ENCODE measurements at places on chromosomes 6 and 20. TPM values are rescaled to one million over a fixed set of nuclear protein-coding genes. Genes with fewer than 3 reads are reported as not detected.
A peak's percentile ranks its signal among the peaks of the same experiment; 100 is the strongest.

DNA sequence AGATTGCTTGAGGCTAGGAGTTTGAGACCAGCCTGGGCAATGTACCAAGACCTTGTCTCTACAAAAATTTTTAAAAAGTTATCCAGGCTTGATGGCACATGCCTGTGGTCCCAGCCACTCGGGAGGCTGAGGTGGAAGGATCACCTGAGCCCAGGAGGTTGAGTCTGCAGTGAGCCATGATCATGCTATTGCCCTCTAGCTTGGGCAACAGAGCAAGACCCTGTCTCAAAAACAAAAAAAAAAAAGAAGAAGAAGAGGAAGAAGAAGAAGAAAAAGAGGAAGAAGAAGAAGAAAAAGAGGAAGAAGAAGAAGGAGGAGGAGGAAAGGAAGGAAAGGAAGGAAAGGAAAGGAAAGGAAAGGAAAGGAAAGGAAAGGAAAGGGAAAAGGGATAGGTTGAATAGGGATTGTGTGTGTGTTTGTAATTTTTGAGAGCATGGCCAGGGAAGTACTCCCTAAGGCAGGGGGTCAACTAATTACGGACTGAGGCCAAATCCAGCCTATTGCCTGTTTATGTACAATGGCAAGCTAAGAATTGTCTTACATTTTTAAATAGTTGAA, 43.0 kb upstream of the ZNF217 start:
- H3K4me3 ChIP-seq, result no peak overlapping the region
- H3K27ac ChIP-seq, result peak overlapping the region; percentile 58
- DNase-seq, result no peak
- H3K27me3 ChIP-seq, result no peaks in the 10 kb centered on the region
- H3K36me3 ChIP-seq, result no peaks in the 10 kb centered on the region

GRCh38 chr6:90197854-90198496, 98.7 kb downstream of the BACH2 start:
- no peak overlapping the region for H3K4me3 ChIP-seq
- H3K4me1 ChIP-seq, result peaks cover 12% of the 10 kb centered on the region
- no peak for DNase-seq

DNA sequence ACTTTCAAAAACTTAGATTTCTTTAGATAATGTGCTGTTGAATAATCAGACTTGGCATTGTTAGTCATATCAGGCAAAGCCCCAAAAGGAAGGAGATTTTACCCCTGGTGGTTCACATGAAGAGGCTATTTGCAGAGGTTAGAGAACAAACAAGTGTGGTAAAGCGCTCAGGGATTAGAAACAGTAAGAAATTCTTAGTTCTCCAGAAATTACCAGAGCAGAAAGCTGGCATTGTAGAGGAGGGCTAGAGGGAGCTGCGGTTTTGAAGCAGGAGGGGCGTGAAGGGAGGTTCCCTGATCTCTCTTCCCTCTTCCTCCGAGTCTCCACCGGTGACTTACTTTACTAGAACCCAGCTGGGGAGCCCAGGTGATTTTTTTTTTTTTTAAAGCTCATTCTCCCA, 10.2 kb downstream of the MYO6 start:
- H3K4me1 ChIP-seq, result no peaks in the 10 kb centered on the region
- no peak overlapping the region for H3K27ac ChIP-seq
- DNase-seq, result no peak
- no peak overlapping the region for H3K4me3 ChIP-seq
- H3K36me3 ChIP-seq, result no peaks in the 10 kb centered on the region

GRCh38 chr6:40774932-40775331, 187.8 kb upstream of the LRFN2 start:
- DNase-seq, result no peak
- H3K27me3 ChIP-seq, result peaks cover 19% of the 10 kb centered on the region
- no peaks in the 10 kb centered on the region for H3K36me3 ChIP-seq
- H3K27ac ChIP-seq, result no peak overlapping the region
- no peak overlapping the region for H3K4me3 ChIP-seq

DNA sequence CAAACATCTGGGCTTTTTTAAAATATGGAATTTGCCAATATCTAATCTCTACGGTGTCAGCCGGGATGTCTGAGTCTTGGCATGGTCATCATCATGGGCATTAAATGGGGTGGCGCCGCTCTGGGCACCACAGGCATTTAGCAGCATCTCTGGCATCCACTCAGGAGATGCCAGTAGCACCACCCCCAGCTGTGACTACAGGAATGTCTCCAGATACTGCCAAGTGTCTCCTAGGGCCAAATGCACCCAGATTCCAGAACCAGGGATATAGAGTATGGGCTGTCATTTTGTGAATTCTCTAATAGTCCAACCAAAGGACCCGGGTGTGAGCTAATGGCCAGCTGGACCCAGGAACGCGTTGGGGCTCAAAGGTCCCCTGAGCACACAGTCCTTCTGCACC, 361.0 kb downstream of the TAF4 start:
- H3K27ac ChIP-seq, result no peak overlapping the region
- no peaks in the 10 kb centered on the region for H3K36me3 ChIP-seq
- no peaks in the 10 kb centered on the region for H3K4me1 ChIP-seq
- no peak overlapping the region for H3K4me3 ChIP-seq
- H3K27me3 ChIP-seq, result no peaks in the 10 kb centered on the region

DNA sequence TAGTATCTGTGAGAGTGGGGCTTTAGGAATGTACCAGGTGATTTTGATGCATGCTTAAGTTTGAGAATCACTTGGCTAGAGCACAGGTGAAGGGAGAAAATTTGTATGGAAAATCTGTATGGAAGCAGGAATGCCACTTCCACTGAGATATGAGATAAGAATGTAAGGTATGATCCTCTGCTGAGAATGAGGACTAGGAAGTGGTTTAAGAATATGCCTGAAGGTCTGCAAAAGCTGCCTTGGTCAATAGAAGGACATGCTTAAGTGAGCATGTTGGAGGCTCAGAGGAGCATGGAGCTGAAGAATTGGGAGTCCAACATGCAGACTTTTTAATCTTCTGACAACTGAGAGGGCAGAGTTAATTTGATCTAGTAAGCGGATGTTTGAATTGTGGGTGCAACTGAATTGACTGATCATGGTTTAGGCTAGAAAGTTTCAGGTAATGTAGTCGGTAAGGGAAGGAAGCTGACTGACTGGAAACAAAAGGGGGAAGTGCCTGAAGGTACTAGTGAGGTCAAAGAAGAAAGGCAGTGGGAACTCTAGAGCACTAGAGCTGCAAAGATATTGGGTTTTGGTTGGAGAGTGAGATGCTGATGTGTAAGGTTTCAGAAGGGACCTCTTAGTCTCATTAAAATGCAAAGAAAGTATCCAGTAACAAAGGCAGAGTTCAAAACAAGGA, 28.6 kb upstream of the NOTCH4 start:
- H3K27me3 ChIP-seq, result no peaks in the 10 kb centered on the region
- H3K27ac ChIP-seq, result no peak overlapping the region
- H3K4me3 ChIP-seq, result peak overlapping the region; percentile 5
- H3K4me1 ChIP-seq, result peaks cover 14% of the 10 kb centered on the region
- H3K36me3 ChIP-seq, result no peaks in the 10 kb centered on the region

- no peaks in the 10 kb centered on the region for H3K36me3 ChIP-seq
- DNase-seq, result no peak
- H3K4me3 ChIP-seq, result no peak overlapping the region
These were observed 191.8 kb downstream of the TAF4 start for GRCh38 chr20:61873651-61874420.

DNA sequence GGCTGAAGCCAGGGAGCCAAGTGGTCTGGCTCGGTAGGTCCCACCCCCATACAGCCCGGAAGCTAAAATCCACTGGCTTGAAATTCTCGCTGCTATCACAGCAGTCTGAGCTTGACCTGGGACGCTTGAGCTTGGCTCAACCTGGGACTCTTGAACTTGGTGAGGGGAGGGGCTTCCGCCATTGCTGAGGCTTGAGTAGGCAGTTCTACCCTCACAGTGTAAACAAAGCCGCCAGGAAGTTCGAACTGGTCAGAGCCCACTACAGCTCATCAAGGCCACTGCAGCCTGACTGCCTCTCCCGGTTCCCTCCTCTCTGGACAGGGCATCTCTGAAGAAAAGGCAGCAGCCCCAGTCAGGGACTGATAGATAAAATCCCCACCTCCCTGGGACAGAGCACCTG, 1337.7 kb downstream of the HACE1 start:
- H3K4me1 ChIP-seq, result no peaks in the 10 kb centered on the region
- H3K36me3 ChIP-seq, result peaks cover 18% of the 10 kb centered on the region
- DNase-seq, result no peak
- no peaks in the 10 kb centered on the region for H3K27me3 ChIP-seq
- no peak overlapping the region for H3K27ac ChIP-seq
- no peak overlapping the region for H3K4me3 ChIP-seq

DNA sequence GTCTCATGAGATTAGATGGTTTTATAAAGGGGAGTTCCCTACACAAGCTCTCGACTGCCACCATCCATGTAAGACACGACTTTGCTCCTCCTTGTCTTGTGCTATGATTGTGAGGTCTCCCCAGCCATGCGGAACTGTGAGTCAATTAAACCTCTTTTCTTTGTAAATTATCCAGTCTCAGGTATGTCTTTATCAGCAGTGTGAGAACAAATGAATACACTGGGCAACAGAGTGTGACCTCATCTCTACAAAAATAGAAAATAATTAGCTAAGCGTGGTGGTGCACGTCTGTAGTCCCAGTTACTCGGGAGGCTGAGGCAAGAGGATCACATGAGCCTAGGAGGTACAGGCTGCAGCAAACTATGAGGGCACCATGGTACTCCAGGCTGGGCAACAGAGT, 51.3 kb downstream of the MDN1 start:
- DNase-seq, result no peak
- H3K4me1 ChIP-seq, result no peaks in the 10 kb centered on the region
- H3K4me3 ChIP-seq, result no peak overlapping the region
- no peak overlapping the region for H3K27ac ChIP-seq
- no peaks in the 10 kb centered on the region for H3K27me3 ChIP-seq
- H3K36me3 ChIP-seq, result peaks cover 8% of the 10 kb centered on the region

- peaks cover 19% of the 10 kb centered on the region for H3K36me3 ChIP-seq
- peaks cover 4% of the 10 kb centered on the region for H3K4me1 ChIP-seq
- DNase-seq, result no peak
- no peak overlapping the region for H3K4me3 ChIP-seq
- peak overlapping the region; percentile 48 for H3K27ac ChIP-seq
- no peaks in the 10 kb centered on the region for H3K27me3 ChIP-seq
These were observed 49.3 kb downstream of the SPATA2 start for GRCh38 chr20:49866051-49866450.

DNA sequence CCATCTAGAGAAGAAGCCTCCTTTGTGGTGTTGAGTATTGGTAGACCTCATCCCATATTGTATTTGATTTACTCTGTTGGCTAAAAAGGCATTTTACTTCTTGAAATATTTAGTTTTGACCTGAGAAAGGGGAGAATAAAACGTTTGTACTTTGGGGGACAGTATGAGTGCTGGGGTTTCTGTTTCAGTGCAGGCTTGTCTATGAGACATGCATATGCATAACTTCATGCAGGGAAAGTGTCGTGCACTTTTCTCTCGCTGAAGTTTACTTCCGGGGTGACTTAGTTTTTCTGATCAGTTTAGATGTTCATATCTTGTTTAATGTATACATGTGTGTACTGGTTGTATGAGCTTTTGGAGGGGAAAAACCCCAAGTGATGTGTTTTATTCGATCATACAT, 59.5 kb downstream of the UTRN start:
- H3K4me1 ChIP-seq, result peaks cover 70% of the 10 kb centered on the region
- H3K4me3 ChIP-seq, result peak overlapping the region; percentile 95
- no peaks in the 10 kb centered on the region for H3K27me3 ChIP-seq
- H3K27ac ChIP-seq, result peak overlapping the region; percentile 97
- no peak for DNase-seq

GRCh38 chr6:18025596-18025995, 38.2 kb upstream of the KIF13A start:
- H3K4me1 ChIP-seq, result no peaks in the 10 kb centered on the region
- DNase-seq, result no peak
- H3K27ac ChIP-seq, result no peak overlapping the region
- H3K27me3 ChIP-seq, result no peaks in the 10 kb centered on the region
- no peaks in the 10 kb centered on the region for H3K36me3 ChIP-seq

GRCh38 chr6:5124526-5124925, 39.4 kb downstream of the PPP1R3G start:
- H3K4me3 ChIP-seq, result no peak overlapping the region
- DNase-seq, result no peak
- no peak overlapping the region for H3K27ac ChIP-seq
- no peaks in the 10 kb centered on the region for H3K4me1 ChIP-seq
- H3K27me3 ChIP-seq, result no peaks in the 10 kb centered on the region

DNA sequence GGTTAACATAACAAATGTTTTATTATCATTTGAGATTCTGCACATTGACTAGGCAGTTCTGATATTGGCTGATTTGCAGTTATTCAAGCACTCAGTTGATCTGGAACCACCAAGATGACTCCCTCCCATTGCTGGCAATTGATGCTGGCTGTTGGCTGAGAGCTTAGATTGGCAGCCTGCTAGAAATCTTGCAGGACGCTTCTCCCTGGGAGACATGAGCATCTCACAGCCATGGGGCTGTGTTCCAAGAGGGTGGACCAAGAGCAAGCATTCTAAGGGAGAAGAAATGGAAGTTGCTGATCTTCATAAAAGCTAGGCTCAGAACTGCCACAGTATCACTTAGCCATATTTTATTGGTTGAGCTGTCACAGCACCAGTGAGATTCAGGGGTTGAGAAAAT, 233.4 kb upstream of the ID4 start:
- H3K27me3 ChIP-seq, result no peaks in the 10 kb centered on the region
- H3K36me3 ChIP-seq, result no peaks in the 10 kb centered on the region
- H3K4me1 ChIP-seq, result no peaks in the 10 kb centered on the region
- no peak overlapping the region for H3K27ac ChIP-seq
- no peak for DNase-seq

- no peaks in the 10 kb centered on the region for H3K4me1 ChIP-seq
- DNase-seq, result no peak
- H3K4me3 ChIP-seq, result no peak overlapping the region
- H3K36me3 ChIP-seq, result no peaks in the 10 kb centered on the region
- H3K27me3 ChIP-seq, result peaks cover 41% of the 10 kb centered on the region
These were observed 202.1 kb upstream of the CNR1 start for GRCh38 chr6:88368071-88368787.

GRCh38 chr6:128710315-128710714, 172.6 kb upstream of the LAMA2 start:
- no peak for DNase-seq
- no peaks in the 10 kb centered on the region for H3K36me3 ChIP-seq
- no peak overlapping the region for H3K27ac ChIP-seq
- H3K27me3 ChIP-seq, result peaks cover 2% of the 10 kb centered on the region

- no peaks in the 10 kb centered on the region for H3K36me3 ChIP-seq
- H3K4me3 ChIP-seq, result no peak overlapping the region
- peak; percentile 76 for DNase-seq
- no peak overlapping the region for H3K27ac ChIP-seq
- H3K4me1 ChIP-seq, result no peaks in the 10 kb centered on the region
These were observed 97.8 kb downstream of the ANKS1A start for GRCh38 chr6:34986845-34987246.

GRCh38 chr20:5008759-5009158, 7.4 kb upstream of the SLC23A2 start:
- no peaks in the 10 kb centered on the region for H3K27me3 ChIP-seq
- H3K4me3 ChIP-seq, result no peak overlapping the region
- H3K36me3 ChIP-seq, result no peaks in the 10 kb centered on the region
- H3K27ac ChIP-seq, result no peak overlapping the region
- no peak for DNase-seq

GRCh38 chr6:19535351-19535750, 301.8 kb upstream of the ID4 start:
- no peak for DNase-seq
- no peak overlapping the region for H3K4me3 ChIP-seq
- no peaks in the 10 kb centered on the region for H3K27me3 ChIP-seq

The ZSCAN12 gene
- total RNA-seq, result 9.9 TPM

The RNF114 gene
- 79.3 TPM for total RNA-seq

The SEL1L2 gene
- total RNA-seq, result not detected

The TGM2 gene
- total RNA-seq, result 0.81 TPM

The PACRG gene
- not detected for total RNA-seq

The DEFB132 gene
- not detected for total RNA-seq

The FAM135A gene
- 20.4 TPM for total RNA-seq

The NR2E1 gene
- total RNA-seq, result not detected

The ADAM33 gene
- not detected for total RNA-seq

All from natural killer cell treated with Interleukin-12 subunit alpha and Interleukin-12 subunit beta and Interleukin-15 and Interleukin-18, amount 100 ng/mL, for 72 hours (primary cell).